ENCODE measurements at places on chromosomes 12 and 14. TPM values are rescaled to one million over a fixed set of nuclear protein-coding genes. Genes with fewer than 3 reads are reported as not detected.

KLRC3 gene
- 5.5 TPM for total RNA-seq

SDS gene
- 0.69 TPM for total RNA-seq

FAM90A1 gene
- total RNA-seq: not detected

PROX2 gene
- total RNA-seq: not detected

KERA gene
- total RNA-seq: 0.23 TPM

LRCOL1 gene
- total RNA-seq: not detected

Measured in diencephalon (tissue), 1 donor.